Mesenteric fat pad (tissue), 1 donor: ENCODE measurements at places on chromosomes 12 and 14. TPM values are rescaled to one million over a fixed set of nuclear protein-coding genes. Genes with fewer than 3 reads are reported as not detected.

DNA sequence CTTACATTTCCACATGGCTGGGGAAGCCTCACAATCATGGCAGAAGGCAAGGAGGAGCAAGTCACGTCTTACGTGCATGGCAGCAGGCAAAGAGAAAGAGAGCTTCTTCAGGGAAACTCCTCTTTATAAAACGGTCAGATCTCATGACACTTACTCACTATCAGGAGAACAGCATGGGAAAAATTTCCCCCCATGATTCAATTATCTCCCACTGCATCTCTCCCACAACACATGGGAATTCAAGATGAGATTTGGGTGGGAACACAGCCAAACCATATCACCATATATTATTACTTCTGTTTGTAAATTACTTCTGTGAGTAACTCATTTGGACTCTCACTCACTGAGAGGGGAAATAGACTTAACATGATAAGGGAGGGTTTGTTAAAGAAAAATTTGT, 1496.8 kb upstream of the TMEM132C start:
- DNase-seq = no peak

GRCh38 chr12:122200541-122201175, 2.9 kb upstream of the B3GNT4 start:
- no peak for DNase-seq

GRCh38 chr12:130198663-130199060, 36.4 kb downstream of the FZD10 start:
- no peak for DNase-seq

The RTL1 gene
- total RNA-seq = not detected

GRCh38 chr12:56645201-56645716, 525 bp downstream of the ATP5F1B start:
- DNase-seq = peak; percentile 74

- no peak for DNase-seq
These were observed 28.4 kb downstream of the DGLUCY start for GRCh38 chr14:91142214-91142668.

- DNase-seq = peak; percentile 93
These were observed 46.4 kb upstream of the PLXNC1 start for GRCh38 chr12:94101738-94102660.

DNA sequence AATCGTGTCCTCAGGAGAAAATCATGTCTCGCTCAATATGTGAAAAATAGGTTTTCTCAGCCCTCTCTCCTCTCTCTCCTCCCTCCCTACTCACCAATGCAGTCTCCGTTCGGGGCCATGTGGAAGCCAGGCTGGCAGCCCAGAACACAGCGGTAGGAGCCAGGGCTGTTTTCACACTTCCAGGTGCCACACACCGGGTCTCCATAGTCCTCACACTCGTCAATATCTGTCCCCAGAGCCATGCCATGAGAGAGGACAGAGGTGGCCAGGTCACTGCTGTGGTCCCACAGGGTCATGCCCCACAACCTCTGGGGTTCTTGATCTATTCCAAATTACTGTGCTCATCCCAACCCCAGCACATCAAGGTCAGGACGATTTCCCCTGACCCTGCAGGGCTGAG, 13.5 kb downstream of the ISCA2 start:
- DNase-seq = peak; percentile 62

DNA sequence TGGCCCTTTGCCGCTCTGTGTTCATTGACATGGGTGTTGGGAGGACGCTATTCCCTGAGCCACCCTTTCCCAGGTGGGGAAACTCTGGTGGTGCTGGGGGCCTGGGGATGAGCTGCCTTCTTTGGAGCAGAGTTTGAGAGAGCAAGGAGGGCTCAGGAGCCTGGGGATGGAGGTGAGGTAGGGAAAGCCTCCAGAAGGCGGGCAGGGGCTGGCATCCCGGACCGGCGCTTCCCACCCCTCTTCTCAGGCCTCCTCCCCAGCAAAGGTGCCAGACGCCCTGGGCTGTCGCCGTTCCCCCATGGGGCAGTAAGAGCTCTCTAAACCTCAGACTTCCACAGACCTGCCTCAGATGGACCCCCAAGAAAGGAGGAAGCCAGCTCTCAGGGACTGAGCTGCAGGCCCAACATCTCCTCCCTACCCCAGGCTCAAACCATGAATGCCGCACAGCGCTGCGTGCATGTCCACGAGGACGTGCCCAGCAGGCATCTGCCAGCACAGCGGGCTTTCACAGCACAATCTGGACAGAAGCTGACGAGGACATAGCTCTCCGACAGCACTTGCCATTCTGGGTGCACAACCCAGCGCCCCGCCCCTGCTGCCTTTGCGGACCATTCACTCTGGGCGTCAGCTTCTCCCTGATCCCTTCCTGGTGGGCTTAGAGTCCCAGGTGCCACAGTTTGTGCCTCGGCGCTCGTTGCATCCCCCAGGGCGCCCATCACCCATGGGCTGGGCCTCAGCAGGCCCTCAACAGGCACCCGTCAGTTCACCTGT, 14.9 kb upstream of the TTC7B start:
- DNase-seq = no peak

- DNase-seq = no peak
These were observed 1.4 kb downstream of the ARHGDIB start for GRCh38 chr12:14959916-14960496.

- no peak for DNase-seq
These were observed 76.5 kb downstream of the SLC38A4 start for GRCh38 chr12:46749322-46749721.

DNA sequence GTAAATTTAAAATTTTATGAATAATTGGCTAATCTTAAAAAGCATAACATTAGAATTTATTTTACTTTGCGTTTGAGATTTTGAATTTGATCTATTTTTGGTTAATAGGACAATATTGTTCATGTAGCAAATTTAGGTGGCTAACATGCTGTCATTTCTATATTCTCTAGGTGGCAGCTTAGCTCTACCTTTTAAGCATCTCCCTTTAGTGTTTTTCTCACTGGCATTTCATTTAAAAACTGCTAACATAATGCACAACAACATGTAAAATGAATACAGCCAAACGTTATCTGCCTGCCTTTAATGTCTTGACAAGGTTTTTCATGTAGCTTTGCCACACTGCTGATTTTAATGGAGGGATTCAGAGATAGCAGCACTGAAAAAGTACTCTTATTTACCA, 272.4 kb upstream of the FBXO33 start:
- no peak for DNase-seq

The FGF23 gene
- total RNA-seq = not detected

DNA sequence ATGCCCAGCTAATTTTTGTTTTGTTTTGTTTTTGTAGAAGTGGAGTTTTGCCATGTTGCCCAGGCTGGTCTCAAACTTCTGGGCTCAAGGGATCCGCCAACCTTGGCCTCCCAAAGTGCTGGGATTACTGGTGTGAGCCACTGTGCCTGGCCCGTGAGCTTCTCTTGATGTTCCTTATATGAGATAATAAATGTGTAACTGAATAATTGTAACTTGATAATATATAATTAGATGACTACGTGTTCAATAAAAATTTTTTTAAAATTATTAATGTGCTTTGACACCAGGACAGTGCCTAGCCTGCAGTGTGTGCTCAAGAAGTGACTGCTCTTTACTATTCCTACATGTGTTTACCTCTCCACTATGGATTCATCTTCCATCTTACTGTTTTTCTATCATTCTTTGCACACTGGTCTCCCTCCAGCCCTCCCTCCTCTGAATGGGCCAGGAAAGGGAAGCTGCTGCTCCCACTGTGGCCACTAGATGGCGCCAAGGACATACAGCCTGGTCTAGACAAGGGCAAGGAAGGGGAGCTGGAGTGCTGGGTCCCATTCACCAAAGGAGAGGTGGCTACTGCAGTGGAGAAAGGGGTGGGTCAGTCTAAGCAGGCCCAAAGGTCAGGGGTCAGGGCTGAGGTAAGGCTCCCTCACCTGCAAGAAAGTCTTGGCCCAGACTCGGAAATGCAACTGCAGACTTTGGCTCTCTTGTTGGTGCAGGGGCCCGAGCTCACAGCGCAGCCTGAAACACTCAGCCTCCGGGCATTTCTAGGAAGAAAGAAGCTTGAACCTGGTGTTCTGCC, 14.7 kb upstream of the ZNF385A start:
- DNase-seq = no peak

GRCh38 chr12:106274575-106275121, 26.8 kb upstream of the CKAP4 start:
- no peak for DNase-seq

DNA sequence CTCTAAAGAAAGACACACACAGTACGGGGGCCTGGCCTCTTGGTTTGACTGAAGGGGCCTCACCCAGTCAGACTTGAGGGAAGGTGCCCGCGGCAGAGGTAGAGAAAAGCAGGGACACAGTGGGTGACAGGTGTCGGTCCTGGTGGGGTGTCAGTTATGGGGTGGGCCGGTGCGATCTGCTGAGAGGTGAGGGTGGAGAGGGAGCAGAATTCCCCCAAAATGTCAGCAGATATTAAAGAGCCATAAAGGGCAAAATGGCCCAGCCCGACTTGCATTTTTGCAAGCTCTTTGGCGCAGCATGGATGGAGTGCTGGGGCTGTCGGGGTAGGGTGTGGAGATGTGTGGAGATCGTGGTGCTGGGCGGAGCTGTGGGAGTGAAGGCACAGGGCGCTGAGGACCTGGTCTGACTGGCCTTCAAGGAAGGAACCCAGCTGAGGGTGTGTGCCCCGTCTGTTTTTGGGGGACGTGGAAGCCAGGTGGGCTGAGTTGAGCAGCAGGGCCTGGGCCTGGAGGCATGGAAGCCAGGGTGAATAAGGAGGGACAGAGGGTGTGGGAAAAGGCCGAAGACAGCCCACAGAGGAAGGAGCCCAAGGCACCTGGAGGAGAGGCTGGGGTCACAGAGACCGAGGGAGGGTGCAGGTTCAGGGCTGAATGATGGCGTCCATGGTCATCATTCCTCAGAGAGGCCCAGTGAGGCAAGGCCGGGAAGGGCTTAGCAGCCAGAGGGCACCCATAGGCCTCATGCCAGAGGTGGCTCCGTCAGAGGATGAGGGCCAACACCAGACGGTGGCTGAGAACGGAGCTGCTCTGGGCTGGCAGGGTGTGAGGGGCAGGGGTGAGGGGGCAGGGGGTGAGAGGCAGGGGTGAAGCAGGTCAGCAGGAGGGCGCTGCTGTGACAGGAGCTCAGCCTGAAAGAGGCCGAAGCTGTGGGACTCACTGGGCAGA, 48.2 kb upstream of the DYNC1H1 start:
- DNase-seq = peak; percentile 82
